CD4-positive, CD25-positive, alpha-beta regulatory T cell (primary cell): ENCODE measurements at places on chromosomes 16 and 17.

DNA sequence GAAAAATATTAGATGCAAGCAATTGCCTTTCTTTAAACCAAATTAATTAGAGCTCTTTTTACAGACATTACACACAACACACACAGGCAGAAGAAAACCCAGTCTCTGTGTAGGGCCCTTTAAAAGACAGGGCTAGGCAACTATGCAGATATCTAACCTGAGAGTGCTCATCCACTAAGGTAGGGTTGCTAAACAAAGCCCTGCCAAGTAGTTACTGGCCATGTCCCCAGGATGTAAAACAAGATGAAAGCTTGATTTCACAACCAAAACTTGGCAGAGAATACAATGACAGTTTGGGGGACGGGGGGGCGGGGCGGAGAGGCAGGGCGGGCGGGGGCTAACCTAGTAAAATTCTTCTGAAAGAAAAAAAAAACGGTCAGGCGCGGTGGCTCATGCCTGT is 669.0 kb upstream of the CA10 start:
- DNase-seq: no peak

- DNase-seq: no peak
These were observed 1.9 kb upstream of the RSAD1 start for GRCh38 chr17:50476545-50477315.

GRCh38 chr16:88597856-88598491 is 27.8 kb downstream of the ZC3H18 start:
- DNase-seq: no peak

DNA sequence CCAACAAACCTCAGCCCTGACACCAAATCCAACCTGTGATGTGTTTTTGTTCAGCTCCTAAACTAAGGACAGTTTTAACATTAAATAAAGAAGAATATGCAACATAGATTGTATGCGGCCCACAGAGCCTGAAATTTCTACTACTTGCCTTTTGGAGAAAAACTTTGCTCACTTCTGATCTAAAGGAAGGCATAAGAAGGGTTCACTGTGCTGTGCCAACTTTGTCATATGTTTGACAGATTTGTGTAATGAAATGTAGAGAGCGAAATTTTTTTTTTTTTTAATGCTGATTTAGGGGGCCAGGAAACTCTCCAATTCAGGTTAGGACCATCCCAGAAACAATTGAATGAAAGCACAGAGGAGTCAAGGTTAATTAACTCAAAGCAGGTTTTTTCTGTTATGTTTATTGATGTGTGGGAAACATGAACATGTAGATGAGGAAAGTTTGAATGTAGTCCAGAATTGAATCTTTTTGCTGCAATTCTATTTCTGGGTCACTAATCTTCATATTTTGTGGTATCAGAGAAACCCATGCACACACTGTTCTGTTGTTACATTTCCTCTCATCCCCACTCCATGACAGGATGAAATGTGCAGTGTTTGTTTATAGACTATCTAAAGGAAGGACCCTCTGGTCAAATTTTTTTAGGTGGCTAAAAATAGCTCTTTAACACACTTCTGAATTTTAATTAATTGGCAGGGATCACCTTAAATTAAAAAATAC is 71.5 kb downstream of the TAOK1 start:
- no peak for DNase-seq

DNA sequence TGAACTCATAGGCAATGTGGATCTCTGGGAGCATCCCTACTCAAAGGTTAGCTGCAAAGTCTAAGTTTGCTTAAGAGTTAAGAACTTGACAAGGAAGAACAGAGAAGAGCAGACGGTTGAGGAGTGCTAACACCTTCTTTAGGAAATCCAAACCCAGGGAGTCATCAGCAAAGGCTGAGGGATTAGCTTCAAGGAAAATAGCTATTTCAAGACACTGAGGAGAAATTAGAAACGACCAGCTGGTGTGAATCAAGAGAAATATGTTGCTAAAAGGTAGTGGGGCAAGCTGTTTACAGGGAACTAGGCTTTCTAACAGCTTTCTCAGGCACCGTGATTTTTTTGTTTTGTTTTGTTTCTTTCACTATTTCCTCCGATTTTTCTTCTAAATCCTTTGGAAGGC is 90.7 kb downstream of the CDH8 start:
- no peak for DNase-seq

DNA sequence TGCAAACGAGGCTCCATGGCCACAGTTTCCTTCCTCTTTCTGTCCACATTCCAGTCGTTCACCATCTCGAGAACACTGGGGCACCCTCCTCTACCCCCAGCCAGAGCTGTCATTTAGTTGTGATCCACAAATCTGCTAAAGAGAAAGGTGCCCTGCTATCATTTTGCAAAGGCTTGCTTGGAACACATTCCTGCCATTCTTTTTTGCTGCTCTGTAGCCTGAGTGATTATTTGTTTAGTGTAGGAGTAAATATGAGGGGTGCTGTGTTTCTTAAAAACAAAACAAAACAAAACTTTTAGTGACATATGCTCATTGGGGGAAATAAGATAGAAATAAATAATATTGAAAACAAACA is 166.7 kb downstream of the PRKCA start:
- no peak for DNase-seq

DNA sequence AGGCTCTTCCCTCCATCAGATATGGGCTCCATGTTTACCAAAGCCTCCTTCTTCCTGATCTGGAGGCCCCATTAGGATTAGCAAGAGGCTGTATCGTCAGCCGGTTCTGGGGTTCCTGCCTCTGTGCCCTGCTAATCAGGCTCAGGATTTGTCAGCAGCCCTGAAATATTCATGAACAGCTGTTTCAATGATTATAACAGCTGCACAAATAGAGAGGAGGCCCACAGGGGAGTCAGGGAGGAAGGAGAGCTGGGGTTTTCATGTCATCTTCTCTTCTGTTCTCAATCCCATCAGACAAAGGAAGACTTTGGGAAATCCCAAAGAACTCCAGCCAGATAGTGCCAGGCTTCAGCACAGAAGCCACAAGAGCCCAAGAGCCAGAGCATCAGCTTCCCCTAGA is 72.3 kb upstream of the MMP2 start:
- DNase-seq: no peak

DNA sequence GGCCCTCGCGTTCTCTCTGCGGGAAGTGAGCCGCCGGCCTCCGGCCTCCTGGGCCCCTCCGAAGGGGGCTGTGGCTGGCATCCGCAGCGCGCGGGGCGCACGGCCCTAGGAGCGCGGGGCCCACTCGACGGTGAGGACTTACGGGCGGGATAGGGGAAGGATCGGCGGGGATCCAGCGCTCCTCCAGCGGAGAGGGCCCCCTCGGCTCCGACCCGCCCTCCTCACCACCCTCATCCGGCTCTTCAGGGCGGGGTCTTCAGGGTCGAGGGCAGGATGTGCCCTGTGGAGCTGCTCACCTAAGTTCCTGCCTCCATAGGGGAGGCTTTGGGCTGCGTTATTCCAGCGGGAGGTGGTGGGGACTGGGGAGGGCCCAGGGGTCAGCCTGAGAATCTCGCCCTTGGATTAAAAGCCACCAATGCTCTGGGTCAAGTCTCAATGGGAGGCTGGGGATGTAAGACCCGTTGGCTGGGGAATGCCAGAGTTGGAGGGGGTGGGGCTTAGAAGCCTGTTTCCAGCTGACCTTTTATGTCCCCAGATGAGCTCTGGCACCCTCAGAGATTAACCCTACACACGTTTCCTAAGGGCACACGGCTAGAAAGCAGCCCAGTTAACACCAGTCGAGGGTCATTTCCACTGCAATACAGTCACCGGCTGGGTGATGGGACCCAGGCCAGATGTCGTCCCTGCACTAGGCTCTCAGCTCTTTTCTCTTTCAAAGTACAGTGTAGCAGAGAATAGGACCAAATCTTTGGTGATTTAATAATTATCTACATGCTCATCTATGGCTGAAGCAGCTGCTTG is 13.4 kb downstream of the TBX2 start:
- no peak for DNase-seq

GRCh38 chr16:57413301-57413730 is 8.7 kb downstream of the CCL17 start:
- no peak for DNase-seq

GRCh38 chr16:23920446-23920845 is 84.7 kb downstream of the PRKCB start:
- no peak for DNase-seq

DNA sequence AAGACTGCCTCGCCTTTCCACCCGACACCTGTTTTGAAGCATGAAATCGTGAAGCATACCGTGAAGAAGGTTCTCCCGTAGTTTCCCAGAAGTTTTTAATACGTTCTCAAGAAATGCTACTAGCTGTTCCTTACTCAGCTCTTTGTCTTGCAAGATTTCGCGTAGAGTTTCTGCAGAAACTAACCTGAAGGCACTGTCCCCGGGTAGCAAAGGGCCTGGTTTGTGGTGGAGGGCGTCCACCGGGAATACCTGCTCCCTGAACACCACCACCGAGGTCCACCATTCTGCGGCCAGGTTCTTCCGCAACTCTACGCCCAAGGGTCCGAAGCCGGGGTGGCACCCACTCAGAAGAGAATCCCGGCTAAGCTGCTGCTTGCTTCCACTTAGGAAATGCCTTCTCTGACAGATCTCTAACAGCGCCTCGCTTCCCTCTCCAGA is 487 bp downstream of the POLG2 start:
- no peak for DNase-seq

DNA sequence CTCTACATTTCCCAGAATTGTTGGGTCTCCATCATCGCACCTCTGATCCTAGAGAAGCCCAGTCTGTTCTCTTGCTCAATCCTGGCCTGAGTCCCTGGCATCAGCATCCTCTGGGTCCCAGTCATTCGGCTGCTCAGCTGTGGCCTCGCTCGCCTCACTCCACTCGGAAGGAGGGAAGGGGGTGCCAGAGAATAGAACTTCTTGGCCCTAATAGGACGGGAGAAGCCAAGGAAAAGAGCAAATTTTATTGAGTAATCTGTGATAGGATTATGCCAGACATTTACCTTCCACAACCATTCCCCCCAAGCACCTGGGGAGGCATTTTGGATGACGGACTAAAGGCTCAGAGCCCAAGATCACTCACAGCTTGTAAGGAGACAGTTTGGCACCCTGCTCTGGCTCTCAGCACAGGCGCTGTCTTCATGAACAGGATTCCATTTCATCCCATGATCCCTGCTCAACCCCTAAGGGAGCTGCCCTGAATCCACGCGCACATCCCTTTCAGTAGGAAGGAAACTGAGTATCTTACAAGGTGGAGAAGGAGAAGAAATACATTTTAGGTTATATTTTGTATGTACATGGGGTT is 498 bp upstream of the CLEC10A start:
- no peak for DNase-seq

GRCh38 chr16:26856271-26856670 is 210.5 kb upstream of the C16orf82 start:
- DNase-seq: no peak

- DNase-seq: no peak
These were observed 28.3 kb downstream of the LYRM1 start for GRCh38 chr16:20928774-20929411.

GRCh38 chr16:54933281-54934011 is 2.8 kb downstream of the IRX5 start:
- DNase-seq: no peak

DNA sequence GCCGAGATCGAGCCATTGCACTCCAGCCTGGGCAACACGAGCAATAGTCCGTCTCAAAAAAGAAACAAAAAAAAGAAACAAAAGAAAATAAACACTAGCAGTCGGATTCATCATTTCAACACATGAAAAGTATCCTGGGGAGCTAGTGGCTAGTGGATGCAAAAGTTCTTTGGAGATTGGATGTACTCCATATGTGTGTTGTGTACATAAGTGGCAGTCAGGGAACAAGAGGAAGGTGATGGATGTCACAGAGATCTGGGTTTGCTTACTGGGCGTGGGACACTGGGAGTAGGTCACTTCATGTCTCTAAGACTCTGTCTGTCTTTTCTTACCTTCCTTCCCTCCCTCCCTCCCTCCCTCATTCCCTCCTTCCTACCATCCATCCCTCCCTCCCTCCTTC is 35.4 kb downstream of the MRC2 start:
- no peak for DNase-seq

- DNase-seq: no peak
These were observed 61.0 kb upstream of the LGALS9 start for GRCh38 chr17:27569884-27570577.

DNA sequence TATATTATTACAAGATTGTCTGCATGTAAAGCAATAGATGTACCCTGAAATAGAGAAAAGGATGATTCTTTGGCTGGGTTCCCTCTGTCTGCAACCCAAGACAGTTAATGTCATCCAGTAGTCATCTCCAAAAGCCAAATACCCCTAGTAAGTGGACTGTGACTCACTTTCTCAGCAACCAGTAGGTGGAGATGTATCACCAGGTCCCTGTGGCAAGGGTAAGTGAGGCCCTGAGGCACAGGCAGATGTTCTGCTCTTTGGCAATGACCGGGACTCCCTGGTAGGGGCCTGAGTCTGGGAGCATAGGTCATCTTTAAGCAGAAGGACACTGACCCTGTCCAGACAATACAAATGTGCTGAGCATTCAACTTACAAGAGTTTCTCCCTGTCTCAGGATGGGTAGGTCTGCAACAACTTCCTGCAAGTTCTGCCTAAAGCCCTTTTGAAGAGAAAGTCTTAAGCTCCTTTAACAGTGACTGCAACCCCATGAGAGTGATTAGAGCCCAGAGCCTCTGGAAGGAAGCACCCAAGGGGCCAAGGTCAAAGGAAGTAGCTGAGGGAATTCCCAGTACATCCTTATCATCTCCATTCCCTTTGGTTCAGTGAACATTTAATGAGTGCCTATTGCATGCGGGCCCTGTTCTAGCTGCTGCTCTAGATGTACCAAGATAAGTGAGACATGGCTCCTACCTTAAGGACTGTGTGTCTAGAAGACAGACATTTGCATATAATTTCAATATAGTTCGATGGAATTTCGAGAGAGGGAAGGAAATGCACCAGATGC is 31.9 kb downstream of the PMP22 start:
- DNase-seq: no peak

GRCh38 chr16:74892574-74893461 is 92.1 kb downstream of the WDR59 start:
- DNase-seq: no peak

DNA sequence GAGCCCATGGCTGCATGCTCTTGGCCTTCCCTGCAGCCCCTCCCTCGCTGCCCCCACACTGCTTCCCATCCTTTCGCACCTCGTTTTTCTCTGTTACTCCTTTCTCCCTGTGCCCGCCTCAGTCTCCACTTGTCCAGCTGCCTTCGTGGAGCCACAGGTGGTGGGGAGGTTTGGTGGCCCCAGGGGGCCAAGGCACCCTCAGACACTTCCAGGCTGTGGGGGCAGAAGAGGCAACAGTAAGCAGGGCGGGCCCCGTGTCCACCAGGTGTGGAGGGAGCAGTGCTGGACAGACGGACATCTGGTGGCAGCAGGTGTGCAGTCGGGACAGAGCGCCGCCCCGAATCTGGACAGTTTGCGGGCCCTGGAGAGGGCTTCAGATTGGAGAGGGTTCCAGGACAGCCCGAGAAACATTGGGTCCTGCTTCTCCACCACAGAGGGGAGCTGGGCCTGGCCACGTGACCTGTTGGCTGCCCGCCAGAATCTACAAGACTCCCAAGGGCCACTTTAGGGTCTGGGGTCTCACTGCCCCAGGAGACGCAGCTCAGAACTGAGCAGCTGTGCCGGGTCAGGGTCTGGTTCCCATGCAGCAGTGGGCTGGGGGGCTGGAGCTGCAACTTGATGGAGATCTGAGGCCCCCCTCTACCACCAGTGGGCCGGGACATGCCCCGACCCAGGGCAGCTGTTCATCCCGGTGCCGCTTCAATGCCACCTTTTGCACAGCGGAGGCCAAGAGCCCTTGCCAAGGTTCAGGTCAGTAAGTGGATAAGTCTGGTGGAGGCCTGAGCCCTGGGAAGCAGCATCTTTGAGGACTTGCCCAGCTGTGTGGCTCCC is 22.8 kb downstream of the BAHCC1 start:
- DNase-seq: no peak
